ENCODE measurements at places on chromosomes 7 and 10.
A peak's percentile ranks its signal among the peaks of the same experiment; 100 is the strongest.

DNA sequence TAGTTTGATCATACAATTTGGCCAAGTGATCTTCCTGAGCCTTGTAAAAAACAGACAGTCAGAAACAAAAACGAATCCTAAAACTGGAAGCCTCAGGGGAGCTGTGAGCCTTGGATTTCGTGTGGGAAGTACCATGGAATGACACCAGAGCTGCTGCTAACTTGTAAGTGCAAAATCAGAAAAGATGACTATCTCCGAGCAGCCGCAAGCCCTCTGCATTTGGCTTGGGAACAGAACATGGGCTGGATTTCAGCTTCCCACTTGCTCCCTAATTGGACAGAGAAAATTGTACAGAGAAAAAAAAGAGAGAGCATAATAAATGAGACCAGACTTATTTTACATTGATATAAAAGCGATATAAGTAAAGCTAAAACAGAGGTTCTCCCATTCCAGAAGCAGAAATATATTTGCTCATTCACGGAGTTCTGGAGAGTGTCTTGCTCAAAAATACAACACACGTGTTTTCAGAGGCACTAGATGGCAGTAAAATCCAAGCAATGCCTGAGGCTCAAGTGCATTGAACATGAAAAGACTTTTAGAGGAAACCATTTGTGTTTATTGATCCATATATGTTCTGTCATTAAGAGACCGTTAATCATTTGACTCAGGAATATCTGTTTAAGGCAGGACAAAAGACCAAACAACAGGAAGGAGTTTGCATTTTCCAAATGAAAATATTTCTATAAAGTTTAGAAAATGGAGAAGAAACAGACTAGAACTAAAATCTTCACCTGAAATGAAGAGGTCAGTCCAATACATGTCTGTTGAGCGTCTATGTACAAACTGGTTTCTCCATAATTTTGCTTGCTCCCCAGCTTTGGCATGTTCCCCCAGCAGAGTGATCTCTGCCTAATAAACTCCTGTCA lies 78.3 kb upstream of the SLC26A5 start:
- DNase-seq = peak; percentile 38

DNA sequence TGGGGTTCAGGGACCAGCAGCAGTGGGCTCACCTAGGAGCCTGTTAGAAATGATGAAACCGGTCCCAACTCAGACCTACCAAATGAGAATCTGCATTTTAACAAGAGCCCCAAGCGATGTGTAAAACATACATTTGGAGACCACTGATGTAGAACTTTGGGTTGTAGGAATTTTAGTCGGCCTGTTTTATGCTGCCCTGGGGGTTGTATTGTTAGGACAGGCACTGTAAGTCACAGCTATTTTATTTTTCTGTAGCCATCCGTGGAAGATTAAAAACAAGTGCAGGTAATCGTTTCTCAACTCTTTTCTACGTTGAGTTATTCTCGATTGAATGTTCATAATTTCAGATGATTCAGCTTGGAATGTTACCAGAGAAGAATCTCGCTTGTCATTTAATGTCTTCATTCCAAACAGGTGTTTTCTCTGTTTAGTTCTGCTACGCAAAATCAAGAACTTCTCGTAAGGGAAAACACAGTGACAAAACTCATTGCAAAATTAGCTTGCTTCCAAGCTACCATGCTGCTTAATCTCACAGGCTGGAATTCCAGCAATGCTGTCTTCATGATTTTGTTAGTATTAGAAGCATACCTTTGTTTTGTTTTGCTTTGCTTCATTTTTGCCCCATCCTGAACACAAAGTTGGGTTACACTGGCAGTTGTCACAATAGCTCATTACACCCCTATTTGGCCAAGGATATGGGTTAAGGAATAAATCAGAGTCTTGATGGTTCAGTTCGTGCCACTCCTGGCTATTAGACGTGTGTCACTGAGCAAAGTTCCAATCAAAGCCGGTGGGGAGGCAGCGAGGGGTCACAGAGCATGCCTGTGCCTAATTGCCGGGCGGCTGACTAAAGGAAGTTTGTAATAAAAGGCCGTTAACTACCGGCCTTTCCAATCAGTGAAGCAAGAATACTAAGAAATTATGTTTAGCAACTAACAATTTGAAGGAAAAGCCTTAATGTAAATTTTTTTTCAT lies 676.9 kb downstream of the GATA3 start:
- DNase-seq = no peak

DNA sequence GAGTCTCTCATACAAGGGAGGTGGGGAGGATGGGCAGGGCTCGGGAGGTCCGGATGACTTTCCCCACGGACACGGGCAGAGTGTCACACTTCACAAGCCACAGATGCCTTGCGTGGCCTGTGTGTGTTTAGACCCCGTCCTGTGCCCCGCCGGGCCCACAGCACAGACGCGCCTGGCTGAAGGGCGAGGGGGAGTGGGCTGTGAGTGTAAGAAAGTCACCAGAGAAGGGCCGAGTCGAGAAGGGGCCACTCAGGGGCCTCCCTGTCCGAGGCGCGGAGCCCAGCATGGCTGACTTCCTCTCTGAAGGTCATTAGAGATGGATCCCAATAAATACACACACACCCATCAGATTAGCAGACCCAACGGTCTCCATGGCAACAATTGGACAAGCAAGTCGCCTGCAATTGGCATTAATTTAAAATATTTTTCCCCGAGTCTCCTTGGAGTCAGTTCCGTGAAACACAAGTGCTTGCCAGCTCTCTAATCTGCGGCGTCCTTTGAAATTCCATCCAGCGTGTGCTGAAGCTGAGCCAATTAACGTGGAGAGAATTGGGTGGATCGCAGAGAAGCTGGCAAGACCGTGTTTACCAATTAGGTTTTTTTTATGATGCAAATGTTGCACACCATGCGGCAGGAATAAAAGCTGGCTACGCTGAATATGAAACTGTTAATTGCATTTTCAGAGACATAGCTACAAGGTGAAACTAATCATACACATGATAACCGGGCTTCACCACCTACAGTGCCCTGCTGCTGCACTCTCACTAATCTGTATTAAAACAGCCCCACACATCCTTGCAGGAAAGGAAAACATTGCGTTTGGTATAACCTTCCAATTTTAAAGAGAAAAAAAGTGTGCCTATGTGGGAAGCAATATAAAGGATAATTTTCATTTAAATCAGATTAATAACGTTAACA lies 571.2 kb downstream of the PTPRN2 start:
- DNase-seq = no peak

DNA sequence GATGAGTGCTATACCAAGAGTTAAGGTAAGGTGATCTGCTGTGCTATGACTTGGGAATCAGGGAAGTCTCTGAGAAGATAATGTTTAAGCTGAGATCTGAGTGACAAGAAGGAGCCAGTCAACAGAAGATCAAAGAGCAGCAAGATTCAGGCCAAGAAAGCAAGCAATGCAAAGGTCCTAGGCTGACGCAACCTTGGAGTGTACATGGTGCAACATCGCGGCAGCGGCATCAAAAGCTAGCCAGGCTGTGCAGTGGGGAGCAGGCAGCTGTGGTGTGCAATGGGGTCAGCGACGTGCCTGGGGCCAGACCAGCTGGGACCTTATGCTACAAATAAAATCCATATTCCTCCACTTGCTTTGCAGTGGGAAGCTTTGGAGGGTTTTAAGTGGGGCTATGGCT lies 324.1 kb downstream of the LRMDA start:
- no peak for DNase-seq

GRCh38 chr10:124408357-124408756 lies 10.4 kb downstream of the OAT start:
- no peak for DNase-seq

DNA sequence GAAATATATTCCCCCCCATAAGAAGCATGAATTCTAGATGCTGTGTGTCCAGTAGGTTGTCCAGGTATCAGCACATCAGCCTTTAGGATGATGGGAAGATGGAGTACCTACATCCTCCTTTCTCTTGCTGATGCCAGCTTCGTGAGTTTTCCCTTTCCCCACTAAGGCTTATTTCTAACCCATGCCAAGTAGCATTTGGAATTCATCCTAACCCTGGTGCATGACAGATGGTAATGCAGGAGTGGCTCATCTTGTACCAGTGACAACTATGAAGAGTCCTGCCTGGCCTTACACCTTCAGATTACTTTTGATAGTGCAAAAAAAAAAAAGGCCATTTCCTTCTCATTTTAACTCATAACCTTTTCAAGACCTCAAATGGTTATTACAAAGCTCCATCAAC lies 58.7 kb downstream of the ARHGAP21 start:
- no peak for DNase-seq
